Stimulated activated CD4-positive, alpha-beta T cell treated with anti-CD3 and anti-CD28 coated beads, TNF-alpha, amount 100 ng/mL, for 4 hours (primary cell): ENCODE measurements at places on chromosomes 2 and 18.

DNA sequence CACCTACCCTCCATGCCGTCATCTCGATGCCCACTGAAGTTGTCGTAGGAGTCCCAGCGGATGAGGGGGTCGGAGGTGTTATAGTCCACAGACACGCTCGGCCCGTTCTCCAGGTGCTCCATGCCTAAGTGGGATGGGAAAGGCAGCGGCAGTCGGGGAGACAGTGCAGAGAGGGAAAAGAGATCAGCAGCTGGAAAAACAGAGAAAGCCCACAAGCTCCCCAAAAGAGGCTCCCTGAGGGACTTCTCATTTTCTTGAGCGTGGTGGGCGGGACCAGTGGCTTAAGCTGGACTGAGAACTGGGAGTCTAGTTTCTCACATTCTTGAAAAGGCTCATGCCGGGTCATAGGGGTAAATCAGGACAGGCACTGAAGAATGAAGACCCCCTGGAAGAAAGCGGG lies 121.9 kb downstream of the TNS1 start:
- DNase-seq = no peak

DNA sequence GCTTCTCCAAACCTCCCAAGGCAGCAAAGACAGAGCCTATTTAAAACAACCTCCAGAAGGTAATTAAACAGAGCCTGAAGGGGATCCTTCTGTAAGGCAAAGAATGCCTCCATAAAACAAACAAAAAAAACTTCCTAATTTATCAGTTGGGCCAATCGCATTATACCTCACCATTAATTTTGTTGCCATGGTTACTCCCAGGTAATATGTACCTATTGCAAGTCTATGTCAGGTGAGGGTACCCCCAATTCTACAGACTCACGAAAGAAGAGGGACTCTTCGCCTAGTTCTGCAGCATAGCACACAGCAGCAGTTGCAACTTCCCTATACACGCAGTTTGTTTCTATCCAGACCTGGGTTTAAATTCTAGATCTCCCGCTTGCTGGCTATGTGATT lies 38.8 kb downstream of the SFXN5 start:
- no peak for DNase-seq

- no peak for DNase-seq
Measured at GRCh38 chr2:121390082-121390692, 105.2 kb upstream of the TFCP2L1 start.

DNA sequence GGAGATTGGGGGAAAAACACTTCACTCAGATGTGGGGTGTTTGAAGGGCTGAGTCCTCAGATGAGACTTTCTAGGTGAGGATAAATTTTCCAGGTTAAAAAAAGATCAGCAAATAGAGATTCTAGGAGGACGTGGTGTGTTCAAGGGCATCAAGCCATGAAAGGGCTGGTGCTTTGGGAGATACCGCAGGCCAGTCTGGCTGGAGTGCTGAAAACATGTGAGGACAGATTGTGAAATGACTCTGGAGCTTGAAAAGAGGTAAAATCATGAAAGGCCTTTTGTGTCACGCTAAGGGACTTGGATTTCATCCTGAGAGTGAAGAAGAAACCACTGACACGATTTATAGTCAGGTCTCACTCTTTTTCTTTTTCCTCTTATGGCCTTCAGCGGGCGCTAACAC lies 320.5 kb downstream of the DPP10 start:
- no peak for DNase-seq

- DNase-seq = no peak
Measured at GRCh38 chr18:79508565-79509535, 113.1 kb downstream of the NFATC1 start.

DNA sequence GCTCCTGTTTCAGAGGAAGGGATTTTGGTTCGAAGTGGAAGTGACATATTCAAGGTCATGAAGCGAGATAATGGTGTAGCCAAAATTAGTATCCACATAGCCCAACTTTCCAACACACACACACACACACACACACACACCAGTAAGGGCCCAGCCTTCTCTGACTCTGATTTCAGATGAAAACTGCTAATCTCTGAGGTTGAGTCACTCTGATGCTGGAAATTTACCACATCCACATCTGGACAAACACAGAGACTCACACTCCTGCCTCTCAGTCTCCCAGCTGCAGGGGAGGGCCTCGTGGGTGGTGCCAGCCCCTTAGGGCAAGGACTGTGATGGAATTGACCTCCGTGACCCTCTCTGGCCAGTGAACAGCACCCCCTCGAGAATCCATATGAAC lies 29.0 kb upstream of the SLC35F6 start:
- no peak for DNase-seq

GRCh38 chr2:210477496-210477895 lies 937 bp upstream of the LANCL1 start:
- no peak for DNase-seq

DNA sequence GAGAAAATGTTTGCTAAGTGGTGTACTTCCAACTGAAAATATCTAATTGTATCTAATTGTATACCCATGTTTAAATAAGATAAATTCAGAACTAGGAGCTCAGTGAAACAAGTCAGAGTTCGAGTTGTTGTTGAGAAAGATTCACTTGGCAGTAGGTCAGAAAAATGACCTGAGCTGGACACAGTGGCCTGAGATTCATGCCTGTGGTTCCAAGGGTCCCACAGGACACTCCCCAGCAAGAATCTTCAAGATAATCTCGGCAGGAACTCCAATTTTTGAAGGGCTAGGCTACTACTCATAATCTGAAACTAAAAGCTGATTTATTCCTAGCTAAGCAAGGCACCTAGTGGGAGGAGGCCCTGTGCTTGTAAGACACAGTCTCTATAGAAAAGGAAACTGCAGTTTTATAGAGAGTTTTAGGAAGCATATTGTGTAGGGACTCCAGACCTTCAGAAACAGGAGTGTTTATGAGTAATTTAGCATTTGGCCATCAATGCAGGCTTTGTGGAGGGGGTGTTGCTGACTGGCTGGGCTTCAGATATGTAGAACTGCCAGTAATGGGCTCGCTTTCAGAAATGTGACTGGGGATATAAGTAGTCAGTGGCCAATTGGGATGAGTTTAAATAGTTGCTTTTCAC lies 43.2 kb downstream of the SP140 start:
- no peak for DNase-seq

GRCh38 chr2:905091-905832 lies 45.4 kb upstream of the SNTG2 start:
- no peak for DNase-seq

GRCh38 chr2:142502402-142502801 lies 371.6 kb upstream of the LRP1B start:
- DNase-seq = no peak

DNA sequence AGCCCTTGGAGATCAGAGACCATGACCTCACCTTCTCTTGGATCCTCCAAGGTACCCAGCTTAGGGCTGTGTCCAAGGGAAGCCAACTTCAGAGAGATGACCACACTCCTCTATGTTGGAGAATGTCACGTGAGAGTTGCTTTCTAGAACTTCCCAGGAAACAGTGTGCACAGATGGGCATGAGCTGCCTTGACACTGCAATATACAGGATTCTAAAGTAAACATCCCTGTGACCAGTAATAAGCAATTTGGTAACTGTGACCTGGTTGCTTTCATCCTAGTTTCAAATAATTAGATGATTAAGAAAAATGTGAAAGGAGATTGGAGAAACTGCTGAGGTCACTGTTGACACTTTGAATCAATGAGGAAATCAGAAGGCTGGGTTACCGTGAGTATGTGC lies 181.1 kb upstream of the EPAS1 start:
- no peak for DNase-seq

GRCh38 chr2:191319186-191319585 lies 74.0 kb downstream of the MYO1B start:
- DNase-seq = no peak

DNA sequence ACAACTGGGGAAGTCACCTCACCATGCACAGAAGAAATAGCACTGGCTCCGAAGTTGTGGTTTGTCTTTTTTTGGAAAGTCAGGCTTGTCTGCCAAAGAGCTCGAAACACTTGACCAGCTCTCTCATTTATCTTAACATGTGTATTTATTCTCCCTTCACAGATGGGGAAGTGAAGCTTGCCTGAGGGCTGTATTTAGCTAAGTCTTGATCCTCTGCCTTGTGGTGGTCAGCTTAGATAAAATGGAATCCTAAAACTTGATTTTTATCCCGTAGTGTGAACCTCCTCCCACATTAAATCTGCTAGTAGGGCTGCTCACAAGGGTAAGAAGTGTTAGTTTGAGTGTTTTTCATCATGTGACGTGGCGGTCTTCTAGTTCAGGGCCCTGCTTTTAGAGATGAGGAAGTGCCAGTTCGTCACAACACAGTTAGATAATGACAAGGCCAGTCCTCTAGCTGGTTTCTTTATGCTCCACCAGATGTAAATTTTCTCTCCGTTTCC lies 89.7 kb downstream of the TMEM247 start:
- no peak for DNase-seq

DNA sequence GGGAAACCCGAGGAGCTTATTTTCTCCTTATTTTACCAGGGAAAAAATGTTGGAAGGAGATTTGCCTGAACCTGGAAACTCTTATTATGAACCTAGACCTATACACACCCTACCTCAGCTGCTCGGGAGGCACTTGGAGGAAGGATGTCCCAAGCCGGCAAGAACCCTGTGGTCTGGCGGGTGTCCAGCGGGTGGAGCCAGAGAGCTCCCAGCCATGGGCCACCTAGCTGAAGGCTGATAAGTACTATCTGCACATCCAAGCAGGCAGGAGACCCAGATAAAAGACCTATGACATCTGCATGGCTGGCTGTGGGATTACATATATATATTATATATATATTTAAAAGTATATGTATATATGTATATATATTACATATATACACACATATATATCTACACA lies 1.1 kb upstream of the SLC14A1 start:
- DNase-seq = peak; percentile 38

- DNase-seq = no peak
Measured at GRCh38 chr2:21372654-21373053, 248.9 kb downstream of the TDRD15 start.

DNA sequence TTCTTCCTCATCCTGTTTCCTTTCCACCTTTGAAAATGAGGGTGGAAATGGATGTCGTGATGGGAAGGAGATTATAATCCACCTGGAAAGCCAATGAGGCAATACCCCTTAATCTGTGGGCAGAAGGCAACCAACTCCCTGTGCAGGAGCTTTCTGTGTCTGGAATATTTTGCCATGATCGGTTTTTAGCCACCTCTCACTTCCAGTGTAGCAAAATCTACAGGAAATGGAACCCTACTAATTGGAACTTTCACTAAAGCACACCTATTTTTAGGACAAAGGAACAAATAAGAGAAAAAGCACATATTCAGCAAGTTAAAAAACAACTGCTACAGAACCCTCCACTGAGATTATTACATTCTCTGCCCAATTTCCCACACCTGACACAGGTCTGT lies 112.1 kb upstream of the SMAD7 start:
- DNase-seq = no peak

- no peak for DNase-seq
Measured at GRCh38 chr2:20164734-20165478, 60.0 kb downstream of the SDC1 start.

GRCh38 chr2:190766595-190766994 lies 114.0 kb upstream of the GLS start:
- DNase-seq = no peak

- DNase-seq = no peak
Measured at GRCh38 chr2:16167870-16168426, 227.6 kb downstream of the MYCN start.

- no peak for DNase-seq
Measured at GRCh38 chr2:217149087-217149660, 289.3 kb upstream of the TNP1 start.

DNA sequence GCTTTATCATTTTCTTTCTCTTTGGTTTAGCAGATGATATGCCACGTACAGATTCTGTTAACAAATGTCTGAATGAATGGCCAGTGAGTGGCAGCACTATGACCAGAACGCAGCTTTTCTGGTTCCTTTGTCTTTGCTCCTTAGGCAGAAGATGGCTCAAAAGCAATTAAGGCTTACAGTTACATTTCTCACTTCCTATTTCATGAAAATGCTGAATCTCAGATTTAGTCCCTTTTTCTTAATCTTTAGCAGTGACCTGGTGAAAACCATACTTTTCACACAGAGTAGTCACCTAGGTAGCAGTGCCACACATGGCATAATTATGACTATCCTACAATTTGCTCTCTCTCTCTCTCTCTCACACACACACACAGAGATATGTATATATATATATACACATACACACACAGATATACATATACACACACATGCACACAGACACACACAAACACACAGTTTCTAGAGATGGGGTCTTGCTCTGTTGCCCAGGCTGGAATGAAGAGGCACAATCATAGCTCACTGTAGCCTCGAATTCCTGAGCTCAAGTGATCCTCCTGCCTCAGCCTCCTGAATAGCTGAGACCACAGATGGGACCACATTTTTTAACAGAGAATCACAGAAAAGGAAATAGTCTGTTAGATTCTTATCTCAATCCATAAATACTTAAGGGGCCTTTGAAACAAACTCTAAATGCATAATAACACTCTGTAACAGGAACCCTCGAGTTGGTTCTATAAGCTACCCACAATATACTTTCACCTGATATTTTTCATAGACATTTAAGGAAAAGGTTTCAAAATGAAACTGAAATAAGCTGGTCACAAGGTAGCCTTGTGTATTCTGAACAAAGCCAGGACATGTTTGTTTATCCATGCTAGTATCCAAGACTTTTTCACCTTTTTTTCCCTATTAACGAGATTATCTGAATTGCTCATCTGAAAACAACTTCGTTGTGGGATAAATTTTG lies 11.6 kb downstream of the PDE6D start:
- DNase-seq = no peak

- no peak for DNase-seq
Measured at GRCh38 chr2:71545572-71546274, 92.4 kb downstream of the DYSF start.

DNA sequence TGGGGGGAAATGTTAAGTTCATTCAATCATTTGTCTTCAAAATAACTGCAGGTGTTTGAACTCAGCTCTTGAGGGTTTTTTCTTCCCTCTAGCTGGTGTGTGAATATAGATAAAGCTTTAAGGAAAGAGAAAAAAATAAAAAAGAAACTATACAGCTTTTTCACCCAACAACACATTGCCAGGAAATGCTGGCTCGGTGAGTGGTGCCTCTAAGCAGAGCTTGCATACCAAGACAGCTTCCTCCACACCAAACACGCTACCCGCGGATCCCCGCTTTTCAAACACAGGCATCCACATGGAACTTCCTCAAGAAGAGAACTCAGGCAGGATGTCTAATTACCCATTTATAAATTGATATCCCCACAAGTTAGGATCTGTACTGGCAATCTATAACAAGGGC lies 69.8 kb upstream of the TANK start:
- DNase-seq = no peak

DNA sequence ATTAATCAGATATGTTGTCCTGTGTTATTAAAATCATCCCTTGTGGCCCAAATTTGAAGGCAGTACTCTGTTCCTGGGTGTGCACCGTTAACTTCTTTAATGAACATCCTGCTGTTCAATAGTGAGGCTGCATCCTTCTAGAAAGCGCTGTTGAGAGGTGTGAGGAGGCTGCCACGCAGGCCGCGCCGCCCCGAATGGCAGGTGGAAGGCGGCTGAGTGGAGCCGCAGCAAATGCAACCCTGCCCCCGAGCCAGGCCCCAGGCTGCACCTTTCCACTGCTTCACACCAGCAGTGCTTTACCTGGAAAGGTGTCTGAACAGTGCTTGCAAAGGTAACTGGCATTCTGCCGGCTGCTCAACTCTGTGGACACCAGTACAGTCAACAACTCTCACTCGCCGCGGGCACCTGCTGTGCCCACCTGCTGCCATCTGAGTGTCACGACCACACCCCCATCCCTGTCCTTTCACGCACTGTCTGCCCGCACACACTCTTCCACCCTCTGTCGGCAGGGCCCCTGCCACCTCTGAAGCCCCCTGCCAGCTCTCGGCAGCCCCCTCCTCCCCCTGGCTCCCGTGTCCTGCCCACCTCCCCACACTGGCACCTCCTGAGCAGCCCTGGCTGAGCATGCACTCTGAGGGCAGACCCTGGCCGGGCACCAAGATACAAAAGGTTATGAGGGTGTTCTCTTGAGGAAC lies 70.9 kb downstream of the ODC1 start:
- DNase-seq = no peak
